ENCODE measurements at places on chromosomes 1 and 21. TPM values are rescaled to one million over a fixed set of nuclear protein-coding genes. Genes with fewer than 3 reads are reported as not detected.

Gene LRRC40
- total RNA-seq = 13.4 TPM

Gene RGS2
- total RNA-seq = 153 TPM

Gene U2AF1
- 16.5 TPM for total RNA-seq

Gene FAM3B
- total RNA-seq = not detected

Gene LYPD8
- 0.14 TPM for total RNA-seq

Gene GSTM2
- 16.2 TPM for total RNA-seq

Gene MYOG
- not detected for total RNA-seq

Gene ALX3
- total RNA-seq = not detected

Gene UBASH3A
- not detected for total RNA-seq

Gene MAP1LC3C
- total RNA-seq = 0.14 TPM

Gene FAM78B
- 0.28 TPM for total RNA-seq

Gene GCSAML
- total RNA-seq = not detected

Gene ELF3
- 0.18 TPM for total RNA-seq

Gene CNTN2
- not detected for total RNA-seq

Gene OR2T3
- not detected for total RNA-seq

Gene ARHGAP29
- 15.6 TPM for total RNA-seq

Gene HSF2BP
- total RNA-seq = 1.7 TPM

Gene RUNX3
- not detected for total RNA-seq

Gene MARK1
- 0.14 TPM for total RNA-seq

Gene LRRIQ3
- total RNA-seq = 1.1 TPM

Gene YOD1
- 4.6 TPM for total RNA-seq

Gene VANGL2
- total RNA-seq = not detected

Gene ENSA
- 55.3 TPM for total RNA-seq

Gene RGSL1
- total RNA-seq = not detected

Gene ZNF648
- not detected for total RNA-seq

Gene MYBPH
- 0.14 TPM for total RNA-seq

Gene LCA5L
- 1.6 TPM for total RNA-seq

Gene RGS7
- total RNA-seq = under 0.01 TPM
